Activated B cell treated with CpG ODN at 0.5 μM for 24 hours (primary cell): ENCODE measurements at places on chromosomes 3 and 15. TPM values are rescaled to one million over a fixed set of nuclear protein-coding genes. Genes with fewer than 3 reads are reported as not detected.
A peak's percentile ranks its signal among the peaks of the same experiment; 100 is the strongest.

DNA sequence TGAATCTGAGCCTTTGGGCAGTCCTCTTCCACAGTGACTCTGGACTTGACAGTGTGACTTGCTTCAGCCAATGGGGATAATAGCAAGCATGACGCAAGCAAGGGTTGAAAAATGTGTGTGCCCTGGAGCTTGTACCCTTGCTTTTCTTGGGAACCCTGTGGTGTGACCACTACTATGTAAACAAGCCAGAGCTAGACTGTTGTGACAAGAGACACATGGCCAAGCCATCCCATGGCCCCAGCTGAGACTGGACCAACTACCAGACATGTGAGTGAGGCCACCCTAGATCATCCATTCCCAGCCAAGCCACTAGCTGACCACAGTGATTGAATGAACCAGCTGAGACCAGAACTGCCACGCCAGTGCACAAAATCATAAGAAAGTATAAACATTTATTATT lies 11.8 kb downstream of the MYO1E start:
- DNase-seq: no peak

DNA sequence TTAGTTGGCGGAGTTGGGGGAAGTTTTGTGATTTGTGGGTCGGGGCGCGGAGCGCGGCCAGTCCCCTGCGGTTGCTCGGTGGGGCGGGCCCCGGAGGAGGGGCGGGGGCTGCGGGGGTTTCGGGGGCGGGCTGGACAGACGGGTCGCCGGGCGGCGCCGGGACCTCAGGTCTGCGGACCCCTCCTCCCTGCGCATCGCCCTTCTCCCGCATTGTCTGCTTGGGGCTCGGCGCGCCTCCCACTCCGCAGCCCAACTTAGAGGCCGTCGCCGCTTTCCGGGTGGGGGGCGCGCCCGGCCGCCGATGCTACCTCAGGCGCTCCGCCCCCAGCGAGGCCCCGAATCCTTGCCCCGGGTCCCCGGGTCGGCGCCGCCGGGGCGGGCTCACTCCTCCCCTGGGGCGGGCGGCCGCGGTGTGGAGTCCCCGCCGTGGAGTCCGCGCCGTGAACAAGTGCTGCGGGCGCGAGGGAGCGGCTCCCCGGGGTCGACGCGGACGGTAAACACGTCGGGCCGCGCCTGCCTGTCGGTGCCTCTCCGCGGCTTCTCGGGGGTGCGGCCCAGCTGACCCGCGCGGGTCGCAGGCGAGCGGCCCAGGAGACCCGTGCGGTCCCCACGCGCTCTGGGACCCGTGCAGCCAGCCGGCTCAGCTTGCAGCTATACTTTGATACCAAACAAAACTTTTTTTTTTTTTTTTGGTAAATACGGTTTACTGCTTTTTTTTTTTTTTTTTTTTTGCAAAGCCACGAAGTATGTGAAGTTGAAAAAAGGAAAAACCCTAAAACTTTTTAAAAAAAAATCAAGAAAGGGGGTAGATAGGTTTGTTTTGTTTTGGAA lies 624 bp downstream of the AKAP13 start:
- DNase-seq: peak; percentile 69

GRCh38 chr3:71725271-71725991 lies at the start of gene EIF4E3:
TSS of gene EIF4E3 (minus strand) at chr3:71725402. CDS start at chr3:71725367, 35 bp downstream.
- peak; percentile 53 for DNase-seq

- no peak for DNase-seq
These were observed 62.1 kb upstream of the IQSEC1 start for GRCh38 chr3:13135251-13135810.

DNA sequence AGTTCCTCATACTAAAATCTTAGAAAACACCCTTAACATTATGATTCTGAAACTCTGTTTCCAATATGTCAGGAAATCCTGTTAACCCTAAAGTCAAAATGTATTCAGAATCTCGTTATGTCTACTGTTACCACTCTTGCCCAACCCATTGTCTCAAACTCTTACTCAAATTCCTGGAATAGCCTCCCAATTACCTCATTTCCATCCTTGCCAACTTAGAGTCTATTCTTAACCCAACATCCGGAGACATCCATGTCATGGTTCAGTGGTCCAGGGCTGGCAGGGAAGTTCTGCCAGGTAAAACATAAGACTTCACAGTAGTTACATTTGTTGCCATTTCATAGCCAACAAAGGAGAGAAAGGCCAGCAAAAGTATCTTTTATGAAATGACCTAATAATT lies 593.9 kb downstream of the PYDC2 start:
- DNase-seq: no peak

- no peak for DNase-seq
These were observed 69.6 kb downstream of the EFCAB12 start for GRCh38 chr3:129358772-129359371.

Gene FRMD5
- total RNA-seq: 0.53 TPM in 1 of 2 replicates, not detected in the other

- no peak for DNase-seq
These were observed 798 bp downstream of the GCHFR start for GRCh38 chr15:40764629-40765103.

GRCh38 chr3:9820946-9821345 lies 10.9 kb downstream of the TTLL3 start:
- no peak for DNase-seq

Gene GNB5
- 57.4 and 64.2 TPM in 2 replicates for total RNA-seq

Gene GOLGA6B
- not detected in 2 replicates for total RNA-seq

GRCh38 chr3:69669070-69669469 lies 70.2 kb upstream of the MITF start:
- no peak for DNase-seq

Gene CCDC191
- 14.7 and 17.2 TPM in 2 replicates for total RNA-seq

- DNase-seq: no peak
These were observed 101.7 kb upstream of the MANF start for GRCh38 chr3:51283421-51283820.
